Regular cardiac myocyte (primary cell): ENCODE measurements at places on chromosomes 5 and 9. TPM values are rescaled to one million over a fixed set of nuclear protein-coding genes. Genes with fewer than 3 reads are reported as not detected.

APBA1 gene
- 2.5 and 3.6 TPM in 2 replicates for total RNA-seq

IFNK gene
- not detected in 2 replicates for total RNA-seq

FGF18 gene
- not detected in 2 replicates for total RNA-seq

LHX3 gene
- under 0.01 TPM in 1 of 2 replicates, not detected in the other for total RNA-seq

GABRA6 gene
- not detected in 2 replicates for total RNA-seq

KCNN2 gene
- total RNA-seq = not detected in 2 replicates

ESM1 gene
- total RNA-seq = 42.3 and 338 TPM in 2 replicates

KIAA1958 gene
- total RNA-seq = 1.3 and 2.5 TPM in 2 replicates

FST gene
- 205 and 256 TPM in 2 replicates for total RNA-seq

GOLM1 gene
- 67.4 and 73.2 TPM in 2 replicates for total RNA-seq

FBN2 gene
- 1.7 and 9.6 TPM in 2 replicates for total RNA-seq

CCL27 gene
- total RNA-seq = not detected in 2 replicates

CCDC152 gene
- total RNA-seq = 1.1 and 2.9 TPM in 2 replicates

NIPAL4 gene
- total RNA-seq = 0.85 TPM in 1 of 2 replicates, not detected in the other

ATP10B gene
- not detected in 2 replicates for total RNA-seq

PRUNE2 gene
- total RNA-seq = 27.2 and 67.7 TPM in 2 replicates

C7 gene
- 0.96 and 24.8 TPM in 2 replicates for total RNA-seq

SLC46A2 gene
- not detected in 2 replicates for total RNA-seq

RAB3C gene
- not detected in 2 replicates for total RNA-seq

TMEM252 gene
- total RNA-seq = not detected in 2 replicates

EGFLAM gene
- 12.4 and 26.1 TPM in 2 replicates for total RNA-seq

PTGS1 gene
- 47.2 and 71.3 TPM in 2 replicates for total RNA-seq

OTULINL gene
- 0.19 and 0.56 TPM in 2 replicates for total RNA-seq

TUSC1 gene
- 8.4 and 11.0 TPM in 2 replicates for total RNA-seq

LCN9 gene
- not detected in 2 replicates for total RNA-seq

CRHBP gene
- 9.2 and 200 TPM in 2 replicates for total RNA-seq

PCDHGA8 gene
- 1.3 and 2.8 TPM in 2 replicates for total RNA-seq

C5orf58 gene
- total RNA-seq = under 0.01 TPM in 1 of 2 replicates, not detected in the other

OR1J2 gene
- 0.28 TPM in 1 of 2 replicates, not detected in the other for total RNA-seq

DRD1 gene
- total RNA-seq = under 0.01 TPM in 1 of 2 replicates, not detected in the other

SGTB gene
- total RNA-seq = 20.6 and 33.0 TPM in 2 replicates
